ENCODE measurements at places on chromosomes 4 and X.

- DNase-seq: no peak
Observed at GRCh38 chr4:113444386-113444785, 317.2 kb downstream of the CAMK2D start.

DNA sequence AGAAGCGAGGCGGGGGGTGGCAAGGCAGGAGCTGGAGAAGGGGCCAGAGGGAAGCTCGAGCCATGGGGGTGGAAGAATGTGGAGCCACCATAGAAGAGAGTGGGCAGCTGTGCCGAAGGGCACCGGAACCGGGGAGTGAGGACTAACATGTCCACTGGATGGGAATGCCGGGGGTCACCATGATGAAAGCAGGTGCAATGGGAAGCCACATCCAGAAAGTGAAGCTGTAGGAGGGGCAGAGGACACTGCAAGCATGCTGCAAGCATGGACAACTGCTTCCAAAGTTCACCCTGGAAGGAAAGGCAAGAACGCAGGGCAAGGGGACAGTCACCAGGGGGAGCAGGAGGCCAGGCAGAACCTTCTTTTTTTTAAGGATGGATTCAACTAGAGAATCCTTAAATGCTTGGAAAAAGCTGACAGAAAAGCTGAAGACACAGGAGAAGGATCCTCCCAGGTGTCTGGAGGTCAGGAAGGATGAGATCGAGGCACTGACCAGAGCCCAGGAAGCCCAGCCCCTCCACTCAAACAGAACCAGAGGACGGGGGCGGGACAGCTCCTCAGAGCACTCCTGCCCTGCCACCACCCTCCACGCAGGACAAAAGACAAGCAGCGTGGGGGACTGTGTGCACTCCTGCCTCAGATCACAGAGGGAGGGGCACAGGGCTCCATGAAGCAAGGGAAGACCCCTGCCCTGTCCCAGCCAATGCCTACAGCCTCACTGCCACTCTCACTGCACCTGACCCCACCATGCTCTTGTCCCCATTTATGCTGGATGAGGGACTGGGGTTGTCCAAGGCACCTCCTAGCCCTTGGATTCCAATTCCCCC is 169.2 kb downstream of the AFAP1 start:
- peak; percentile 44 for DNase-seq

GRCh38 chr4:111535792-111536191 is 609.5 kb upstream of the FAM241A start:
- DNase-seq: no peak

DNA sequence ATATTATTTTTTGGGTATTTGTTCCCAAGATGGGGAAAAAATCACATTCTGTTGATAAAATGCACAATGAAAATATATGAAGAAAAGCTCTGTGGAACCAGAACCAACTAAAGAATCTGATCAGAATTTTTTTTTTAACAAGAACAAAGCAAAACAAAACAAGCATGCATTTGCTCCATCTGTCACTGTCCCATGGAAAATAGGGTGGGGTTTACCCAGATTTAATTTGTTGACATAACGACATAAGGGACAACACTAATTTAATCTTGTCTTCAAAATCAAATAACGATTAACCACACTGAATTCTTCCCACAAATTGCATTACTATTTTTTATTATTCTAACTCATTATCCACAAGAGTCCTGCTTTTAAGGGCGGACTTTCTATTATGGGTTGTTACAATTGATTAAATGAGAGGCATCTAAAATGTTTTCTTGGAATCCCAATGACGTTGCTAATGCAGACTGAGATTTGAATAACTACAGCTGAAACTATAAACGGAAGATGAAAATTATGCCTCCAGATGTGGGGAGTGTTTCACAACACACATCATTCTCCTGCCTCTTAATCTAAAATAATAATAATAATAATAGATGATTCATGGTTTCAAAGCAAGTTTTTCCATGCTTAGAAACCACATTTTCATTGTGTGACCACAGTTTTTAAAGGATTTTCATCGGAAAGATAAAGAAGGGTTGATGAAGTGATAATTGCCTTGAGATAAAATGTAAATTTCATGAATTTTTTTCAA is 307.0 kb upstream of the CPEB2 start:
- DNase-seq: no peak

GRCh38 chr4:189090174-189090814 is 850.4 kb upstream of the FRG1 start:
- peak; percentile 34 for DNase-seq

DNA sequence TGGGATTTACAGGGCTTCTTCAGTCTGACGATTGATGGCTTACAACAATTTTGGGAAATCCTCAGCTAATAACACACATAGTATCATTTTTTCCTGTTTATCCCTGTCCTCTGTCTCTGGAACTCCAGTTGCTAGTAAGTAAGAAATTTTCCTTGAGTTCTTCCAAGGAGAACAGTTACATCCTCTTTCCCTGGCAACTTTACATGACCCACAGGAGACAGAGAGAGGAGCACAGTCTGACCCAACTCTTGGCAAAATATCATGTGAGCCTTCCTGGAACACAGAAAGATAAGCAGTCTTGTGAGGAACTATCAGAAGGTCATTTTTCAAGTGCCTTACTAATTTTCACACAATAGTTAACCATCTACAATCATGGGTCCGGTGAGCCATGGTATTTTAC is 578.7 kb upstream of the PABPC4L start:
- DNase-seq: no peak

GRCh38 chr4:15776871-15777648 is 1.1 kb upstream of the CD38 start:
- DNase-seq: no peak

- DNase-seq: peak; percentile 1
Observed at GRCh38 chr4:137343221-137343620, 189.1 kb downstream of the PCDH18 start.

DNA sequence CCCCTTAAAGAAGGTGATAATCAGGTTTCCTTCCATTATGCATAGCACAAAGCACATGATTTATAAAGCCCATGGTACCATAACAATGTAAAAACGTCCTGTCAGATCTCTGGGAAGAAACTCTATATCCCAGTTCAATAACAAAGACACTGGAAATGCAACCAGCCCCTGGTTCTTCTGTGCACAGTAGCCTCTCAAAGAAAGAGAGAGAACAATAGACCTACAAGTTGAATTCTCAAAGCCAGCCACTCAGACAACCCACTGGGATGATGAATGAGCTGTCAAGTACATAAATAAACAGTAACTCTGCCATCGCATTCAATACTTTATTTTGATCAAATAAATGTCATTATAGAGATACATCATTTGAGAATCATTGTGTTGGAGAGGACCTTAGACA is 400.1 kb upstream of the CPEB2 start:
- DNase-seq: no peak

DNA sequence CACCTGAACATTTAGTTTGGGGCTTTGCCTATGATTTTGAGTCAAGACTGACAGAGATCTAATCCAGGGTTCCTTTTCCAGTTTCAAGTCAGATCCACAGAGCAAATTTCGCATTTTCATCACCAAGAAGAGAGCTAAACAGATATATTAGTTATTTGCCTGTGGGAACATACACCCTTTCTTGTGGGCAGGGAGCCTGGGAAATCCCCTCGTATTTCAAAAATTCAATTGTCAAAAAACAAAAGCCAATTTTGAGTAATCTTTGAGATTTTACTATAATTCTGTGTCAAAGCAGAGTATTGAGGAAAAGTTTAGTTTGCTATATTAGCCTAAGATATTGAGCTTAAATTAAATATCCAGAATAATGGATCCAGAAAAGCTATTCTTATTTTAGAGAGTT is 56.6 kb downstream of the AFM start:
- DNase-seq: no peak

GRCh38 chrX:133350751-133351150 is 64.5 kb downstream of the GPC4 start:
- DNase-seq: no peak

DNA sequence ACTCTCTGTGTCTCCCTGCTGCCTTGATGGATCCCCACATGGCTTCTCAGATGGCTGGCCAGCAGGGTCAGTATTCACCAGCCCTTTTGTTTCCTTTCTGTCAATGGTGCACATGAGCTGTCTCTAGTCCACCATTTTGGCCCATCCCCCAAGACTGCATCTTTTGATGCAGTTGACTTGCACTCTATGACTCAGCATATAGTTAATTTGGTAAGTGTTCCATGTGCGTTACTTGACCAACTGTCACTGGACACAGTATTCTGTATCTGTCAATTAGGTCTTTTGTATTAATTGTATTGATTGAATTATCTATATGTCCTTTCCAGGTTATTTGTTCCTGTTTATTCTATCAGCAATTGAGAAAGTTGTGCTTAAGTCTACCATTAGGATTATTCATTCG is 29.2 kb downstream of the PRDM5 start:
- DNase-seq: no peak

GRCh38 chr4:102610476-102610875 is 109.3 kb downstream of the NFKB1 start:
- DNase-seq: no peak

GRCh38 chr4:186979961-186980745 is 256.5 kb upstream of the FAT1 start:
- no peak for DNase-seq

DNA sequence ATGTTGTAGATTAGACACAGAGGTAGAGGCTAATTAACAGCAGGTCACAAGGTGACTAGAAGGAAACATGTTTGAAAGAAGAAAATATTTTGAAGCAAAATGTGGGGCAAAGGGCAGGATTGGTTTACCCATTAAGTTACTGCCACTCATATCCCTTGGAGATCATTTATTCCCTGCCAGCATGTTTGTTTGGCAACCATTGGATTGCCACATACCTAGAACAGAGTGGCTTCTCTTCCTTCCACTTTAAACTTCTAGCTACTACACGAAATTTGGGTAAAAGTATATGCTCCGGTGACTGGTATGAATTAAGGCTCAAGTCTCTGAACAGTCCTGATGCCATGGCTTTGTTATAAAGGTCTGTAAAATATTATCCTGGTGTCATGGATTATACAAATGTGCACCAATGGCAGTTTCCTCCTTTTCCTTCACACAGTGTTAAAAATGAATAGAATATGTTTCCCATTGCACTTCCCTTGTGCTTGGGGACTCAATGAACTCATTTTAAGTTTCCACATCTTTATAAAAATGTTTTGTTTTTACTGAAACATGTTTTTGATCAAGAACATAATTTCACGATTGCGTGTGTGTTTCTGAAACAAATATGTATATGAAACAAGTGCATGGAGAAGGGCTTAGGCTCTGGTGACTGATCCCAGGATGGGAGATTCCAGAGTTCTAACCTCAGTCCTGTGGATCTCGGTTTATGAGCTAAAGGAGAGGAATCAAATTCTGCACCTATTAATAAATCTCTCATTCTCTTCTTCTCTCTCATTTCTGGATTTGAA is 12.3 kb downstream of the BMP3 start:
- no peak for DNase-seq

DNA sequence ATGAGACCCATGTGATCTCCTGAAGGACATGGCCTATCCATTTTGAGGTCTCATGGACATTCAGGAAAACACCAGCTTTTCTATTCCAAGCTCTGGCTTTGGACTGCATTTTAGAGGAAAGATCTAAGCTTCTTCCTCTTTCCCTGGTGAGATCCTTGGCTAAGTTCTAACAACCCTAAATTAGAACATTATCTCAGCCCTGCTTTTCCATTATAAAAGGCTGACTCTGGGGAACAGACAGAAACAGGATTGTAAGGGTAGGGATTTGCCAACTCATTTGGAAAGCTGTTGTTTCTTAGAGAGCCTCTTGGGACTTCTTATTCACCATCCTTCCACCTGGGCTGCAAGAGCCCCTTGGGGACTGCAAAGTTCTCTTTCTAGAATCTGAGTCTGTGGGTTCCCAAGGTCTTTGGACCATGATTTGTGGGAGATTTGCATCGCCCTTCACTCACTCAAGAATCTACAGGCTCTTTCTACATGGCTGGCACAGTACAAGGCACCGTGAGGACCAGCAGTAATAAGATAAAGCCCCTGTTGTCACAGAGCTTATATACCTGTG is 146.9 kb downstream of the FNIP2 start:
- DNase-seq: no peak

GRCh38 chrX:139078761-139079280 is 367.3 kb upstream of the FGF13 start:
- DNase-seq: no peak

- DNase-seq: no peak
Observed at GRCh38 chr4:136706942-136707341, 825.4 kb downstream of the PCDH18 start.

- no peak for DNase-seq
Observed at GRCh38 chrX:39883666-39884065, 214.1 kb downstream of the BCOR start.

- DNase-seq: no peak
Observed at GRCh38 chrX:123170546-123170945, 13.5 kb upstream of the GRIA3 start.

DNA sequence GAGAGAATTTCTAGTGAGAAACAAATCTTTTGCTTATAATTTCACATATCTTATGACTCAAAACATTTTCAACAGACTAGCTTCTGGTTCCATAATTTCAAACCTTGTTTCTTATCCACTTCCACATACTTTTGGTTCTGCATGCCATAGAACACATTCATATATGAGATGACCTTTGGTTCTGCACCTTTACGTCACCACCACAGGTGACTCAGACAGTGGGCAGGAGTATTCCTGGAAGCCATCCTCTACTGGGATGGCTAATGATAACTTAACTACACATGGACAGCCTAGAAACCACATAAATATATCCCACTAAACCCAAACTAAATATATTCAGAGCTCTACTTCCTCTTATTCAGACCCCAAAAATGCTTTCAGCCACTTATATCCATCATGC is 133.3 kb downstream of the DCK start:
- DNase-seq: peak; percentile 57

DNA sequence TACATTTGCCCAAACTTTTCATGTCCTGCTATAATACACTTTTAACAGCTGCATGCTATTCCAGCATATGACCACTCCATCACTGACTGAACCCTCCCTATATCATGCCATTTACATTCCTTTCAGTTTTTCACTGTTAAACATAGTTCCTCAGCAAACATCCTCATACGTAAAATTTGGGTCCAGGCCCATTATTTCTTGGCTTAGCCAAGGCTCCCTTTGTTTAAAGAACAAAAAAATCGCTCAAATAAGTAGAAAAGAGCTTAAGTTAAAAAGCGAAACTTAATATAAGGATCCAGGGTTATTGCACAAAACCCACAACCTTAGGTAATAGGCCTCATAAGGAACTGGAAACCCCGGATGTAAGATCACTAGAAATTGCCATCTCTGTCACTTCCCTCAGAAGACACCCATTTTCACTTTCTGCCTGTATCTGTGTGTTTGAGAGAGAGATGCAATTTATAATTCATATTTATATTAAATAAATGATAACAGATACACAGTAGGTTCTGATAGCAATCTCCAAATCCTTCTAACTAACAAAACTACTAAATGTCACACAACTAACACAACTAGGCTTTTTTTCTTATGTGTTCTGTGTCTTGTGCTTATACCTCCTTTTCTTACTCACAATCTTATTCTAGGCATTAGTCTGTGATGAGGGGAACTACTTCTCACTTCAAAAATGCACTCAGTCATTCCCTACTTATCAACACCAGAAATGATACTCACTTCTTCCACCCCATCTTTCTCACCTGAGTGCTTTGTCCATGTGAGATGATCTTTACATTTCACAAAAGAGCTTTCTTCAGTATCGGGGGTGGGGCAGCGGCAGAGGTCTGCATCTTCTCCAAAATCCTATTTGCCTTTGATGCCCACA is 59.9 kb upstream of the FAM241A start:
- DNase-seq: no peak
